ENCODE measurements at places on chromosomes 4 and X.

GRCh38 chr4:100988876-100989275 is 358.4 kb downstream of the PPP3CA start:
- DNase-seq: no peak

DNA sequence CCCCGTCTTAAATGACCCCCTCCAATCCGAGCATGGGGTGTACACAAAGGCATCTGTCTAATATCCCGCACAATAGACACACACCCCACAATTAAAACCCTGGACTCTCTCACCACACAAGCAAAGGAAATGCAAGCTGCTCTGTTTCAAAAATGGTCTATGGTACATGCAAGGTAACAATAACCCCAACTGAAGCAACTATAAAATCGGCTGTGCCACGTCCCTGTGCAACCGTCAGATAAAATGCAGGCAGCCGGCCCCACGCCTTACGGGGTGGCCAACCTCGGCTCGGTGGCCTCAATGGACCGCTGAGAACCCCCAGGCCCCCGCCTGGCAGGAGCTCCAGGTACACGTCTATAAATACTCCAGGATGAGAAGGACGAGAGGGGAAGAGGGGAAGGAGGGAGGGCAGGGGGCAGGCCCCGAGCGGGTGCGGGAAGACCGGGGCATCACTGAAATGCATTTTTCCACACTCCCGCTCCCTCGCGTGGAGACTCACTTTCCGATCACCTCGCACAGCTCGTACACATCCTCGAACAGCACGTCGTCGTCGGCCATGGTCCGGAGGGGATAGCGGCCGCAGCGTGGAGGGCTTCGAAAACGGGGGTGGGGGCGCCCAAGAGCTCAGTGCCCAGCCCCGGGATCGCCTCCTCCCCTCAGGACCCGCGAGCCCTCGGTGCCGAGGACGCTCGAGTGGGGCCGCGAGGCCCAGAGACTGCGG is 763 bp downstream of the CASK start:
- DNase-seq: no peak

- no peak for DNase-seq
These were observed 97.1 kb upstream of the FAM9B start for GRCh38 chrX:9131066-9131465.

- DNase-seq: no peak
These were observed 43.1 kb downstream of the PPA2 start for GRCh38 chr4:105430811-105431210.

- no peak for DNase-seq
These were observed 73.0 kb upstream of the SCOC start for GRCh38 chr4:140300271-140300970.

DNA sequence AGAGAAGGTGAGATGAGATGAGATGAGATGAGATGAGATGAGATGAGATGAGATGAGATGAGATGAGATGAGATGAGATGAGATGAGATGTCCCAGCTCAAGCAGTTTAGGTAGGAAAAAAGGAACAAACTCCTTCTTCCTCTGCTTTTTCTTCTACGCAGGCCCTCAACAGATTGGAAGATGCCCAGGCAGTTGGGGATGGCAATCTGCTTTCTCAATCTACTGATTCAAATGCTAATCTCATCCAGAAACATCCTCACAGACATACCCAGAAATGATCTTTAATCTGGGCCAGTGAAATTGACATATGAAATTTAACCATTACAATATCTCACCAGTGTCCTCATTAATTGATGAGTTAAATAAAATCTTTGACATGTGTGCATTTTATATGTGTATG is 370.3 kb upstream of the SLC7A11 start:
- no peak for DNase-seq

DNA sequence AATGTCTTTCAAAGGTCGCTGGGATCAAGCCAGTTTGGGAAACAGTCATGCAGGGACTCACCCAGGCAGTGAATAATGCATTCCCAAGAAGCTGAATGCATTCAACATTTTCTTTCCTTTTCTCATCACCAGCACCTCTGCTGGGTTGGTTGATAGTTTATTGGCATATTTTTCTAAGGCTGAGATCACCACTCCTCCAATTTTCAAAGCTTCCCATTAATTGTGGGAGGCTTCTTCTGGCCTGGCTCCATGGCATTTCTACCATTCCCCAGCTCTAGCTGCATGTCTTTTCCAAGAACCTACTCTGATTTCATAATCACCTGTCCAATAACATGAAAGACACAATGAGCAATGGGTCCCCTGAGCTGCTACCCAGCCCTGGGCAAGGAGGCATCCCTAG is 35.8 kb downstream of the CHRDL1 start:
- no peak for DNase-seq

DNA sequence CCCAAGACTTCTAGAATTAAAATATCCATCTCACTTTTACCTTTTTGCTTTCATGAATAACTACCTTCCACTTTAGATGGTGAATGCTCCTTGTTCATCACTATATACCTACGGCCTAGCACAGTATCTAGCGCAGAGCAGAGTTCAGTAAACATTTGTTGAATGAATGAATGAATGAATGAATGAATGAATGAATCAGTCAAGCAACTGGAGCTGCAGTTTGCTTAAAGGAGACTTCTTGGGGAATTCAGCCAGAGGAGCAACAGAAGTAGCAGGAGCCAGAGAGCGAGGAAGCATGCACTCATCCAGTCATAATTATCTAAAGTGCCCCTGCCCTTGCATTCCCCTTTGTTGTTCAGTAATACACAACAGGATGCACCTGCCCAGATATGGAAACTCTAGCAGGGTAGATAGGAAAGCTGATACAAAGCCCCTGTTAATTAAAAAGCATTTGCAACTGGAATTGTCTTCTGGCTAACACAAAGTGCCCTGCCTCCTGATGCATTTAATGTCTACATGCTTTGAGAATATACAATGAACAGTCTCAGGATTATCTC is 103.0 kb upstream of the MBNL3 start:
- no peak for DNase-seq

GRCh38 chrX:38275615-38276014 is 51.7 kb downstream of the RPGR start:
- DNase-seq: no peak

- DNase-seq: no peak
These were observed 2197.7 kb downstream of the ARAP2 start for GRCh38 chr4:34046580-34046979.
